ENCODE measurements at places on chromosomes 5 and 9.

DNA sequence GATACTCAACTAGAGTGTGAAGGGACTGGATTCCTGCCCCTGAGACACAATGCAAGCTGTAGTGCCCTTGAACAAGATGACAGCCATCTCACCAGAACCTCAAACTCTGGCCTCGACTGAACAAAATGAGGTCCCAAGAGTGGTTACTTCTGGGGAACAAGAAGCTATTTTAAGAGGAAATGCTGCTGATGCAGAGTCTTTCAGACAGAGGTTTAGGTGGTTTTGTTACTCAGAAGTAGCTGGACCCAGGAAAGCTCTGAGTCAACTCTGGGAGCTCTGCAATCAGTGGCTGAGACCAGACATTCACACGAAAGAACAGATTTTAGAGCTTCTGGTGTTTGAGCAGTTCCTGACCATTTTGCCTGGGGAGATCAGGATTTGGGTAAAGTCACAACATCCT is 2.4 kb downstream of the ZNF483 start:
- no peak for DNase-seq

DNA sequence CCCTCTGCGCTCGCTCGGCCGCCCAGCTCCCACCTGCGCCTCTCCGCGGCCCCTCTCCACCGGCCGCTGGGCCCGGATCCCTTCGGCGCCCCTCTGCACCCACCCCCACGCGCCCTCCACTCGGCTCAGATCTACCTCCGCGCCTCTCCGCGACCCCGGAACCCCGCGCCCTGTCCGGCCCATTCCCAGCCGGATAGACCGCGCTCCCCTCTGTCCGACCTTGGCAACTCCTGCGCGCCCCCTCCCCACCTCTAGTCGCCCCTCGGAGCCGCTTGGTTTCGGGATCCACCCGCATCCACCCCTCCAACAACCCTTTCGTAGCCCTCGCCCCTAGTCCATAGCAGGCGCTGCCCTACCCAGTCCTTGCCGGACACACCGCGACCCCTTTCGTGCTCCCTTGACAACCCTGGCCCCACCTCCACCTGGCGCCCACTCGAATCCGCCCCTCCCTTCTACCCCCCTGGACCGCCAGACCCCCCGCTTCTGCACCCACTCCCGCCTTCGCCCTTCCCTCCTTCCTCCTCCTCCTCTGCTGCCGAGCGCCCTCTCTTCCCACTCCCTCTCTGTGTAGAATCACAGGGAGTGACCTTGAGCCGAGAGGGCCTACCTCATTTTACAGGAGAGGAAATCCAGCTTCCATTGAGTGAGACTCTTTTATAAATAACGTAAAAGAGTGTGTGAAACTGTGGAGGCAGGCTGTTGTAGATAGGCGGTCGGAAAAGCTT is 525 bp upstream of the AK3 start:
- DNase-seq: peak; percentile 29

DNA sequence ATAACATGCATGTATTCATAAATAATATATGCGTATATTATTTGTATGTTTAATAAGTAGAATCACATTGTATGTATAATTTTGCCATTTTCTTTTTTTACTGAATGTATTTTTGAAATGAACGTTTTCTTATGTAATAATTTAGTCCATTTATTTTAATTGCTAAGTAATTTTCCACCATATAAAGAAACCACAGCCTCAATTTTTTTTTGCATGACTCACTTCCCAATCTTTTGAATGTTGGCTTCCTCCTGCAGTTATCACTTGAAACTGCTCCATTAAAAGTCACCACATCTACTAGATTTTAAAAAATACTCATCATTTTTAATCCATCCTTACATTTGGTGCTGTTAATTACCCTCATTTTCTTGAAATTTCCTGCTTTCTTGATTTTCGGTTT is 363.3 kb upstream of the MEF2C start:
- DNase-seq: no peak

- DNase-seq: no peak
These were observed 9.4 kb upstream of the CARD19 start for GRCh38 chr9:93086447-93087224.

DNA sequence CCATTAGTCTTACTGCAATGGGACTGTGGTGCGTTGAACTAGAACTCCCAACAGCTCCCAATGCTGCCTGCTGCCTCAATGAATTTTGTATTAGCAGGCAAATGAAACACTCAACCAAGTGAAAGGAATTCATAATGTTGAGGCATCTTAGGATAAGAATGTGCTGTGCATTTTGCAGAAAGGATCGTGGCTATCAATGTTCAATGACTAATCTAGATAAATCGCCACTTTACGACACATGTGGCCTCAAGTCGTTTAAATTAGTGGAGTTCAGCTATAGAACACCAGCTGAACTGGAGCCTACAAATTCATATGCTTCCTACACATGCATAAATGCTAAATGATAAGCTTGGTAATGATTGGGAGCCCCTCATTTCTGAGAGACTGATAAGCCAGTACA is 318.4 kb downstream of the PSAT1 start:
- DNase-seq: no peak

- DNase-seq: no peak
These were observed 211.0 kb downstream of the CRB2 start for GRCh38 chr9:123567013-123567412.

DNA sequence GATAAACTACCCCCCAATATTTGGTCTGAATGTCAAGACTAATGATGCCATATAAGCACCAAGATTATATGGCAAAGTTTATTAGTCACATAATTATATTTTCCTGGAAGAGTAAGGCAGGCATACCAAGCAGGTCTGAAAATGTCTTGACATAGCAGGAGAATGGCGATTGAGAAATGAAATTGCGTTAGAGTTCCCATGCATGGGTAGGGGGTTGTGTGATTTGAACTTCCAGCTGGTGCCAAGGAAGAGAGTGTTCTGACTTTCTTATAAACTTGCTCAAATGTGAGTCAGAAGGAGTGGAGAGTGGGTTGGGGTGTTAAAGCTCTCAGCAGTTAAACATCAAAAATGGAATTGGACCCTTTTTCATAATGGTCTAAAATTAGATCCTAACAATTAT is 1200.6 kb upstream of the ACO1 start:
- no peak for DNase-seq

DNA sequence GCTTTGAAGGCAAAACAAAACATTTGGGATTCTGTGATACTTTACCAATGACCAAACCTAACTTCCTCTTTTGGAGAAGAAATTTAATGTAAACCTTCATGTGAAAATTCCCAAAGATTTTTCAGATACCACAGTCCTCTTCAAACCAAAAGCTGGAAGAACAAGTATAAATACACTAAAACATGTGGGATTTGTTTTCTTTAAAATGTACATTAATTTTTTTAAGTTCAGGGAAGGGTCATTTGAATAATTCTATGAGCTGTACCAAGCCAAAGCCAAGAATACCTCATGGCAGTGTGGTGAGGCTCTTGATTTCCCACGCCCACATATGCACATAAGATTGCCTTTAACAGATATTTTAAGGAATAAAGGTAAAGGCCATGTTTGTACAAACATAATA is 28.4 kb upstream of the ITGA1 start:
- DNase-seq: no peak

- DNase-seq: peak; percentile 55
These were observed 937 bp upstream of the HMGCR start for GRCh38 chr5:75335952-75336614.

- DNase-seq: no peak
These were observed 16.0 kb downstream of the TEK start for GRCh38 chr9:27125030-27125429.

DNA sequence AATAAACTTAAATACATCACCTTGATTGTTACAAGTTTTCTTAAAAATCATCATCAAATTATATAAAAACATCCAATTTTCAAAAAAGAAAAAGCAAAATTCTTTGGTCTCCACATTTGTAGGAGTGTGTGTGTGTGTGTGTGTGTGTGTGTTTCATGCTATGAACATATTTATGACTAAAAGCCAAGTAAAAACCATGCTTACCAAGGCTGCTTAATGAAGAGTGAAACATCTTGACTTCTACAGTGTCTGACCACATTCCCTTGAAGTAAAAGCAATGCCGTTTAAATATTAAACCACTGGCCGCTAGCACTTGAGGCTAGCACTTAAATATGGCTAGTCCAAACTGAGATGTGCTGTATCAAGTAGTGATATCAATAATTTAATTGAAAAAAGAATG is 549.1 kb upstream of the CCNG1 start:
- DNase-seq: no peak

- no peak for DNase-seq
These were observed 57.2 kb downstream of the RASGRF2 start for GRCh38 chr5:81017320-81017719.

- no peak for DNase-seq
These were observed 2.8 kb upstream of the GADD45G start for GRCh38 chr9:89601856-89602562.

- no peak for DNase-seq
These were observed 118.7 kb downstream of the DROSHA start for GRCh38 chr5:31413030-31413812.

- DNase-seq: no peak
These were observed 115.9 kb upstream of the DAPK1 start for GRCh38 chr9:87381746-87382145.

GRCh38 chr9:16535555-16535954 is 334.9 kb downstream of the BNC2 start:
- DNase-seq: no peak

GRCh38 chr5:141875795-141876627 is 2.2 kb downstream of the PCDH1 start:
- no peak for DNase-seq
